Left ventricle myocardium superior (tissue), 1 donor: ENCODE measurements at places on chromosomes 7 and 10. TPM values are rescaled to one million over a fixed set of nuclear protein-coding genes. Genes with fewer than 3 reads are reported as not detected.

NPSR1 gene
- not detected for total RNA-seq

PPP1R17 gene
- total RNA-seq = not detected

DNA sequence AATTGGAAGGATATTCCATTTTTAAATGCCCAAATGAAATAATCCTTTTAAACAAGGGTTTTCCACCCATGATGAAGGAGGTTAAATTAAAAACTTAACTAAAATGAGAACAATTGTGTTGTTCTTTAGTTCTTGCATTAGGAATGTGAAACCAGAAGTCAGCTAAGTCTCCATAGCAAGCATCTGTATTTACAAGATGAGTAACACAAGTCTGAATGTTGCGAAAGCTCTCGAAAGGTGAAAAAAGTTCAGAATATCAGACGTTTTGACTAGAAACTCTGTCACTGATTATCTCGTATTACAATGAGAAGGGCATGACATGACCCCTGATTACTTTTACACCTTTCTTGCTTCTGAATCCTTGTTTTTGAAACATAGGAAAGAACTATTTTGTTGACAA is 149.6 kb downstream of the BICC1 start:
- no peak for DNase-seq

GRCh38 chr10:71623098-71623985 is 96.2 kb downstream of the C10orf105 start:
- no peak for DNase-seq
